T-cell (primary cell): ENCODE measurements at places on chromosomes 16 and 17.

GRCh38 chr17:46125831-46126230 lies 67.4 kb downstream of the KANSL1 start:
- no peak for DNase-seq
- H3K27me3 ChIP-seq, result no peaks in the 10 kb centered on the region
- no peak overlapping the region for H3K27ac ChIP-seq
- no peak overlapping the region for H3K4me3 ChIP-seq

GRCh38 chr16:84585886-84586285 lies 32.0 kb downstream of the COTL1 start:
- no peaks in the 10 kb centered on the region for H3K4me1 ChIP-seq
- DNase-seq, result no peak
- H3K27me3 ChIP-seq, result no peaks in the 10 kb centered on the region
- no peak overlapping the region for H3K4me3 ChIP-seq
- no peak overlapping the region for H3K27ac ChIP-seq

DNA sequence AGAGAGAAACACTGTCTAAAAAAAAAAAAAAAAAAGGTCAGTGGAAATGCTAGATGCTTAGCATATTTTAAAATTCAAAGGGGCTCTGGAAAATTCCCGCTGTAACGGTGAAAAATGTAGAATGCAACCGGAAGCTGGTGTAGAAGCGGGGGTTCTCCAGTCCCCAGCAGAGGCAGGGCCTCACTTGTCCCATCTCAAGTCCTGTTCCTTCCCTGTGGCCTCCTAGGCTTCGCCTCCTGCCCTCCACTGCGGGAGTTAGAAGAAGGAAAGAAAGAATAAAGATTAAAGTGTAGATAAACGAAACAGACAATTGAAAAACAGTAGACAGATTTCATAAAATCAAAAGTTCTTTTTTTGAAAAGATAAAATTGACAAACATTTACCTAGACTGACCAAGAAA lies 14.8 kb upstream of the ZNF287 start:
- no peak for DNase-seq
- H3K27me3 ChIP-seq, result peaks cover 15% of the 10 kb centered on the region
- H3K36me3 ChIP-seq, result no peaks in the 10 kb centered on the region

DNA sequence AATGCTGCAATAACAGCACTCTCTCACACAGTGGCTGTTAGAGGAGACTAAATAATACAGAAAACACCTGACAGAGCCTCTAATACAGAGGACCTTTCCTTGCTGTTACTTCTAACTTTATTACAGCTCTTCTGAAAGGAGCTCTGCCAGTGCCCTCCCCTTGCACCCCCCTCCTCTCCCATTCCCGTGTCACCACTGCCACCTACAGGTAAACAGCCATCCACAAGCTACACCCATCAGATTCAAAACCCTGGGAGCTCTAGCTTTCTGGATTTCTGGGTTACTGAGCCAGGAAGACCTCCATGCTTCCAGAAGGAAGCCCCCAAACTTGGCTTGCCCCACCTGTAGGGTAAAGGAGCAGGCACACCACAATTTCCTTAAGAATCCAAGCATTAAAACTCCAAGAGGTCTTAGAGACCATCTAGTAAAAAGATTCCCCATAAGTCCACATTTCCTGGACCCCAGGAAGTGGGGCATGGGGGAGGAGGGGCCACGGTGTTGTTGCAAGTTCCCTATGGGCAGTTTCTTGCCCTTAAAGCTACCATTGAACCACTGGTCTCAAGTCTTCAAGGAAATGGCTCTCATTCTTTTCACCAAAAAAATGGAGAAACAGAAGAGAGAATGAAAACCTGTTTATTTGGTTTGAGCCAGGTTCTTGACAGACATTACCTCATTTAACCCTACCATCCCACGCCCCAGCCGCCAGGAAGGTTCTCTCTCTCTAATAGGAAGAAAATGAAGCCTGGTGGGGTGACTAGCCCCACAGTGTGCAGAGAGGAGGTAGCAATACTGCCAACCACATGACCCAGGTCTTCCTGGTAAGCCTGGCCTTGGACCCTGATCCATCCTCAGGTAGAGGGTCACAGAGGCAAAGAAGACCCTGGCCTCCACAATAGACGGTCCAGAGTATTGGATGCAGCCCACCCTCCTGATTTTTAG lies 52.8 kb downstream of the TOM1L2 start:
- H3K27ac ChIP-seq, result no peak overlapping the region
- H3K4me1 ChIP-seq, result no peaks in the 10 kb centered on the region
- H3K27me3 ChIP-seq, result no peaks in the 10 kb centered on the region
- H3K36me3 ChIP-seq, result no peaks in the 10 kb centered on the region
- DNase-seq, result peak; percentile 59

GRCh38 chr17:80804466-80804865 lies 187.2 kb upstream of the CHMP6 start:
- peaks cover 12% of the 10 kb centered on the region for H3K36me3 ChIP-seq
- DNase-seq, result no peak
- H3K4me3 ChIP-seq, result no peak overlapping the region
- no peak overlapping the region for H3K27ac ChIP-seq

- DNase-seq, result no peak
- no peak overlapping the region for H3K27ac ChIP-seq
- no peaks in the 10 kb centered on the region for H3K27me3 ChIP-seq
- H3K4me3 ChIP-seq, result no peak overlapping the region
These were observed 363.7 kb upstream of the SOX9 start for GRCh38 chr17:71757156-71757555.

- H3K4me3 ChIP-seq, result no peak overlapping the region
- no peaks in the 10 kb centered on the region for H3K36me3 ChIP-seq
- no peak overlapping the region for H3K27ac ChIP-seq
- no peak for DNase-seq
These were observed 35.7 kb upstream of the MEAK7 start for GRCh38 chr16:84540194-84540593.

GRCh38 chr16:82936941-82937551 lies 310.3 kb downstream of the CDH13 start:
- H3K4me3 ChIP-seq, result no peak overlapping the region
- no peaks in the 10 kb centered on the region for H3K27me3 ChIP-seq

GRCh38 chr16:83926726-83927397 lies 26.2 kb upstream of the OSGIN1 start:
- no peak overlapping the region for H3K27ac ChIP-seq
- H3K36me3 ChIP-seq, result peaks cover 4% of the 10 kb centered on the region
- DNase-seq, result peak; percentile 66
- H3K27me3 ChIP-seq, result no peaks in the 10 kb centered on the region
- no peak overlapping the region for H3K4me3 ChIP-seq
- H3K4me1 ChIP-seq, result no peaks in the 10 kb centered on the region

DNA sequence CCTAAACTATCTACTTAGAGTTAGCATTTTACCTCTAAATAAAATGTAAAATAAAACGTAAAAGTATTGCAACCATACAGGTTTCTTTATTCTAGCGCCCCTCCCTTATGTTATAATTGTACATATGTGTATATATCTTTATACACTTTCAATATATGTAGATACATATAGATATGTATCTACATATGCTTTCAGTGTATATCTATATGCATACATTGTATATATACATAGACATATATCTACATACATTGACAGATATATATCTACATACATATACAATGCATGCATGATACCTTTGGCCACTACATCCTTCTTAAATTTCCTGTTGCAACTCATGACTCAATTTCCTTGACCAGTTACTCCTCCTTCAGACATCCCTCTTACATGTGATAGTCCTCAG lies 16.7 kb downstream of the BPTF start:
- H3K36me3 ChIP-seq, result no peaks in the 10 kb centered on the region
- no peak overlapping the region for H3K4me3 ChIP-seq
- peaks cover 29% of the 10 kb centered on the region for H3K4me1 ChIP-seq

GRCh38 chr17:58786586-58787295 lies 31.1 kb downstream of the PPM1E start:
- H3K36me3 ChIP-seq, result no peaks in the 10 kb centered on the region
- no peak overlapping the region for H3K4me3 ChIP-seq
- H3K4me1 ChIP-seq, result no peaks in the 10 kb centered on the region
- H3K27me3 ChIP-seq, result peaks cover 6% of the 10 kb centered on the region
- no peak overlapping the region for H3K27ac ChIP-seq

DNA sequence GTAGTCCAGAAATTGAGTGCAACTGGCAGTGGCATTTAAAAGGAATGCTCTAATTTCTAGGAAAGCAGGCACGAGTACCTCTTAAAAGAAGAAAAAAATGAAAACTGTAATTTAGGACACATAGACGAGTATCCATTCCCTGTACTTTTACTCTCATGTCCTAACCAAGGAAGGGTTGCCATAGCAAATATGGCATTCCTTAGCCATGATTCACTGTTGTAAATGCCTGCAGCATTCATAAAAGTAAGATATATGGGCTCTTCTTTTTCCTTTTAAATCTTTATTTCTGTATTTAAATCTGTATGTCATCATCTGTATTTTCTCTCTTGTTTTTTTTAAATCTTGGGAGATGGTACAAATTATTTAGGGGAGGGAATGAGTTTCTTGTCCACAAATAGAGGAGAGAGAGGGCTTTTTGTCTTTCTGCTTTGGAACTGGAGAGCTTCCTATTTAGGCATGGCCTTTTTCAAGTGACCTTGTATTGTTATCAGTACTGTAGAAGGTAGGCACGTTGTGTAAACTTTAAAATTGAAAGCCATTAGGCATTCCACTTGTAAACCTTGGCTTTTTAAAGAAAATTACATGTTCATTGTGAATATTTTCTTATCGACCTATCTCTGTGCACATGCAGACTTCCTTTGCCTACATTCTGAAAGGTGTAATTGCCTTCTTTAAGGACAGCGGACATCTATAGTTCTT lies 50.0 kb downstream of the TENT4B start:
- H3K36me3 ChIP-seq, result no peaks in the 10 kb centered on the region
- H3K4me3 ChIP-seq, result no peak overlapping the region
- no peak overlapping the region for H3K27ac ChIP-seq
- peaks cover 15% of the 10 kb centered on the region for H3K4me1 ChIP-seq
- H3K27me3 ChIP-seq, result no peaks in the 10 kb centered on the region

DNA sequence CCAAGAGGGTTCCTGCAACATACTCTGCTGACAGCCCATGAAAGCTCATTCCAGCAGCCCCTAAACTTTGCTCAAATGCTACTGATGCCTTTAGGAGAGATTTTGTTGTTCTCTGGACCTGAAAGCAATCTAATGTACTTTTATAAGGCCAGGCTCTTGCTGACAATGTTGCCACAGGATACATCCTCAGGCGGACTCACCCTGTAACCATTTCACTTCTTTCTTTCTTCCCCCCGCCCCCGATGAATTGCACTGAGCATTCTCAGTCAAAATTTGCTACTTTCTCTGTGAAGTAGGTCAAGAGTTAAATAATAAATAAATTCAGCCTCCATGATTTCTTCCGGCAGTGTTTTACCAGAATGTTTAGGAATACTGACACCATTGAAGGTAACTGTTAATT lies 1.5 kb downstream of the GAS7 start:
- H3K27me3 ChIP-seq, result peaks cover 30% of the 10 kb centered on the region
- DNase-seq, result no peak
- no peak overlapping the region for H3K4me3 ChIP-seq
- H3K4me1 ChIP-seq, result no peaks in the 10 kb centered on the region
- H3K27ac ChIP-seq, result no peak overlapping the region
- H3K36me3 ChIP-seq, result no peaks in the 10 kb centered on the region
